Heart left ventricle (tissue), 16 donors: ENCODE measurements at places on chromosomes 6 and 20. TPM values are rescaled to one million over a fixed set of nuclear protein-coding genes. Genes with fewer than 3 reads are reported as not detected.

DNA sequence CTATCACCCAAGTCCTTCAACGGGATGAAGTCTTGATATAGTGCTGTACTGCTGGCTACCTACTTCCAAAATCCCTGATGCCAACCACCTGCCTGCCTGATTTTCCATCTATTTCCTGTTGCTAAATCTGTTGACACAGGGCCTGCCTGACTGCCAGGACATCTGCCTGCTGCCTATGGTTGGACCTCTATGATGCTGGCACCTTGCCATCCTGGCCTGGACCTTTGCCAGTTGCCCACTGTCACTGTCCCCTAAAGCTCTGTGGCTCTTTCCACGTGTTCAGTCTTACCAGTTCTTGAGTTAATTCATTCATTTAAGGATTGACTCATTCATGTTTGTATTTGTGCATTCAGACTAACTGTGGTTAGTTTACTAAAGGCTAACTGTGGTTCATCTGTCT is 9.2 kb upstream of the RGS17 start:
- DNase-seq, result no peak

- no peak for DNase-seq
Observed at GRCh38 chr6:161607696-161608297, 333.9 kb upstream of the AGPAT4 start.

DNA sequence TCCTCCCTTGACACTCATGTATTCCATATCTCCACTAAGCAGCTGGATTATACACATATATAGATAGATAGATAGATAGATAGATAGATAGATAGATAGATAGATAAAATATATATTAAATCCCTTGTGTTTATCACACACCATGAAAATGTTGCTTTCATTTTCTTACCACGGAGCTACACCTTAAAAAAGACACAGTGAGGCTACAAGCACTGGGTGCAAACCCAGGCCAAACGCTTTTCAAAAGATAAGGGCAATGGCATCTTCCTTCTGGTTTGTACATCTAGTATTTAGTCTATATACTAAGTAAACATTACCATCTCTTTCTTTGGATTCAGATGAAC is 377.1 kb downstream of the ESR1 start:
- no peak for DNase-seq

DNA sequence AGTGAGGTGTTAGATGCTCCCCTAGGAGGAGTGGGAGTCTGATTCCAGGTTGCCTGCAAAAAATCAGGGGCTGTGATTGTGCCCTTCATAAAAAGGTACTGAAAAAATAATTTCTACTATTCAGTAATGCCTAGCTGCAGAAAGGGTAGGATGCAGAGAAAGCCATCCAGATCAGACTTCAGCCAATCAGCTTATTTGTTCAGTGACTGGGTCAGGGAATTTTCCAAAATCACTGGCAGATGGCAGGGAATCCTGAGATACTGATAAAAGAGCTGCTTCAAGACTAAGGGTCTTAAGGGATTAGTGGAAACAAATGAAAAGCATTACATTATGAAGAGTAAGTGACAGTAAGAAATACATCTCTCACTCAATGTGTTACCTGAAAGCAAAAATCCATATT is 42.8 kb upstream of the MTRF1L start:
- DNase-seq, result no peak

- DNase-seq, result peak; percentile 72
Observed at GRCh38 chr20:3744806-3745685, 12.6 kb downstream of the HSPA12B start.

The C6orf132 gene
- 3.0 TPM for polyA plus RNA-seq

The CPNE5 gene
- 12.1 TPM for polyA plus RNA-seq
